ENCODE measurements at places on chromosomes 3 and 15.

DNA sequence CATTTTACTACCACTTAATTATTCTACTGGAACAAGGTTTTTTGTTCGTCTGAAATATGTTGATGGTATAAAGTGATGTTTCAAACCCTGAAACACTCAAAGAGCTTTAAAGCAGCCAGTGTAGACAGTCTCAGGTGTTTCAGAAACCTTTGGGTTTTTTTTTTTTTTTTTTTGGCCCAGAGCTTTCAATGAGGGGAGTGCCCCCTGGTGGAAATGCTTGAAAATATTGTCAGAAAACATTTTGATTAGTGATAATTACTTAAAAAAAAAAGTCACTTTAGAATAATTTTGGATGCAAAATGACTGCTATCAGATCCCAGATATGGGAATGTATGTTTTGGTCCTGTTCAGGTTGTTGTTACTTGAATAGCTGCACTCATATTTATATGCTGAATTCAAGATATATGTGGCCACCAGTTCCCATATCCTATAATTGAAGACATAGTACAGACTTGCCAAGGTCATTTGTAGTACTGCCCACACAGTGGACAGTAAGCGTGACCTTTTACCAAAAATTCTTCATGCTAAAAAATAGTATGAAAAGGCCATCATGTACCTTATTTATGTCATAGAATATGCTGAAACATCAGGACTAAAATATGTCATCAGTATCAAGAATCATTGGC, 35.9 kb downstream of the SATB1 start:
- no peak for DNase-seq

GRCh38 chr3:34066328-34066727, 267.9 kb downstream of the PDCD6IP start:
- DNase-seq, result no peak

DNA sequence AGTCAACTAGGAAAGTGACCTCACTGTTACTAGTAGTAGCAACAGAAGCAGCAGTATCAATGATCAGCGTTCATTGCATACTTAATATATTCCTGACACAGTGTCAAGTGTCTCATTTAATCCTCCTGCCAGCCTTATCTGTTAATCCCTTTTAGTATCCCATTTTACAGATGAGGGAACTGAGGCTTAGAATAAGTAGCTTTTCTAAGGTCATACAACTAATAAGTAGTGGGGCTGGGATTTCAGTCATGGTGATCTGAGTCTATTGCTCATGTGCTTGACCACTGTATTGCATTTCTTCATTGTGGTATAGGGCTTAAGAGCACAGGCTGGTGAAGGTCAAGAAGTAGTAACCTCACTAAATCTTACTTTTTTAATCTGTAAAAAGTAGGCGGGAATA, 233.6 kb downstream of the PTPRG start:
- no peak for DNase-seq

GRCh38 chr15:45644437-45644836, 9.6 kb downstream of the SQOR start:
- no peak for DNase-seq

DNA sequence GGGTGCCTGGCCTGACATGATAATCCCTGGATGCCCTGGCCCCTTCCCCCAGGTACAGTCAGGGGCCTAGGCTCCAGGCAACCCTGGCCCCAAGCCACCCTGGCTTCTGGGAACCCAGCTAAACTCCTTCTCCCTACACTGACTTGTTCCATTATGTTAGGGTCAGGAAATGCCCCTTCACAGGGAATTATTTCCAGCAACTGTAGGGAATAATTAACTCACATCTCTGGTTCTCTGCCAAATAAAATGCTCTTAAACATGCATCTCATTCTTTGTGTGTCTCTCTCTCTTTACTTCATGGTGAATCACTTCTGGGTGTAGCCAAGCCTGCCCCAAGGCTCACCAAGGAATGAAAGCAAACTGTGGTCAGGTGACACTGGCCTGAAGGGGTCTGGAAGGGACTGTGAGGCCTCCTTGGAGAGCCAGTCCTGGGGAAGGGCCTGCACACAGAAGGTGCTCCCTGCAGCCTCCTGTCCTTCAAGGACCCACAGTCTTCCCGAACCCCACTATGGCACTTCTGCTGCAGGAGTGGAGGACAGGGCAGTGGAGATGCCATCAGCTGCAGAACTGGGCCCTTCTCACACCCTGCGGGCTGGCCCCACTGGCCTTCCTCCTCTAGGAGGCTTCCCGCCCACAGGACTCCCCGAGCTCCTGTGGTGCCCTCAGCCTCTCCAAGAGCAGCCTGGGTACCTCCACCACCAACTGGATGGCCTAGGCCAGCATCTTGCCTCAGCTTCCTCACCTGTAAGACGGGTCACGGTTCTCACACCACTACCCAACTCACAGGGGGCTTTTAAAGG, 17.6 kb downstream of the TKT start:
- DNase-seq, result peak; percentile 89

DNA sequence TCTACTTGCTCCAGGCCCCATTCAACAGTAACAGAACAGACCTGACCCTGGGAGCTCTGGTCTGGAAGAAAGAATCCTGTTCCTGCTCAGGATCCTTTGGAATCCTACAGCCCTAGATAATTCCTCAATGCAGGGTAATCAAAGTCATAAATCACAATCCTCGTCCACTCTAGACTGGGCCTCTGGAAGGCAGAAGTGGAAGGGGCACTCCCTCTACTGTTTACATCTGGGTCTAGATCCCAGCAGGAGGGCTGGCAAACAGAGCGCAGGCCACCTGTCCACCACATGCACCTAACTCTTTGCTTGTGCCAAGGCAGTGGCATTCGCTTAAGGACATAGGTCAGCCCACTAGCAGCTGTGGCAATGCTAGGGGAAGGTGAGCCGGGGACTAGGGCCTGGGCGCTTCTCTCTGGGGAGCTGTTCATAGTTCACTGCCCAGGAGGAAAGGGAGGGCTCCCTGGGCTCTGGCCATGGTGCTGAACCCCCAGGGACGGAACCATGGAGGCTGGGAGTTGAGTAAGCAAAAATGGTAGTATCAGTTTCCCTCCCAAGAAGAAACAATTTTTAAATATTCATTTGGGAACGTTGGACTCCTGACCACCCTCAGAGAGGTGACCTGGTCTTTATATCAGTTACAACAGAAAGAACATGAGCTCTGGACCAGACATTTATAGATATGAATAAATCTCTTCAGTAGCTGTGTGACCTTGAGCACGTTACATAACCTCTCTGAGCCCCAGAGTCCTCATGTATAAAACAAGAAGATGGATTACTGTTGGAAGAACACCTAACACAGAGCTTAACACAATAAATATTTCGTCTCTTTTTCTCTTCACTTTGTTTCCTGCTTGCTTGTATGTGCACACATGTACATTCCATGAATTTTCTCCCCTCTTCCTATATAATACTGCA, 90.2 kb downstream of the NTRK3 start:
- DNase-seq, result peak; percentile 47

DNA sequence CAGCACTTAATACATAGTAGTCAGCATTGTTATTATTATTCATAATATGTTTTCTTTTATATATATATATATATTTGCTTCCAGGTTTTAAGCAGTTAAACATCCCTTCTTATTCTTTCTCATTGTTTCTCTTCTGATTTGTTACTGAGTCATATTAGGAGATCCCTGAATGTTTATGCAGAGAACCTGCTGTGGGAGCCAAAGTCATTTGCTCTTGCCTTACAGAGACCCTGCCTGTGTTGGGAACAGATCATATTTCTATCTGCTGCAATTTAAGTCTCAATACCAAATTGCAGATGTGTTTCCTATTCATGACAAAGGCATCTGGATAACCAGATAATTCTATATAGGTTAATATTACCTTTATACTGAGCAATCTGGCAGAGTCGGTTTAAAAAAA, 323.0 kb upstream of the UMPS start:
- DNase-seq, result no peak

DNA sequence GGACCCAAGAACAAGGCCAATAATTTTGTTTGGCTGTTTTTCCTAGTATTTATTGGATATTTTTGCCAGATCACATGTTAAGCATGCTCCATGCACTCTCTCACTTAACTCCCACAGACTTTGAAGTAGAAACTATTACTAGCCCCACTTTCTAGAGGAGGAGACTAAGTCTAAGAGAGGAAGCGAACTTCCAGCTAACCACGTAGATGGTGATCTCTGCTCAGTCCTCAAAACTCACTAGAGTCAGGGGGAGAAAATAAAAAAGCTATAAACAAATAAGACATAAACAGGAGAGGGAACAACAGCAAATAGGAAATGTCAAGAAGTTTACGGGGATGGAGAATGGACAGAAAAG, 481.0 kb upstream of the PROK2 start:
- no peak for DNase-seq

GRCh38 chr3:28286595-28286994, 45.2 kb downstream of the CMC1 start:
- peak; percentile 52 for DNase-seq
